Caco-2 (cell line): ENCODE measurements at places on chromosomes 5 and 9.

DNA sequence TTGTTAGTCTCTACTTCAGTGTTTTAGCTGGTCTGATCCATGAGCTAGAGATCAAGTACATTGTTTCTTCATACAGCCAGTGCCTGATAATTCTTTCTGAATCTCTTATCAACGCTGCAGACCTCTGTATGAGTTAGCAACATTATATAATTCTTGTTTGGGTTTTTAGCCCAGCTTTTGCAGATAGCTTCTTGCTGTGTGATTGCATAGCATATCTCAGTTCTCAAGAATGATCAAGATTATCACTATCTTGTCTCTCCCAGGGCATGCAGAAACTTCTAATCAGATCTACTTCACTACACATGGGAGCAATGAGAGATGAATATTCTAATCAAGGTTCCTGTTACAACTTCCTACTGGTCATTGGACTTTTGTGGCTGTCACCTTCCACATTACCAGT is 158.3 kb downstream of the FAM174A start:
- no peak for DNase-seq

GRCh38 chr9:79346350-79347020 is 225.3 kb upstream of the TLE4 start:
- DNase-seq, result no peak

DNA sequence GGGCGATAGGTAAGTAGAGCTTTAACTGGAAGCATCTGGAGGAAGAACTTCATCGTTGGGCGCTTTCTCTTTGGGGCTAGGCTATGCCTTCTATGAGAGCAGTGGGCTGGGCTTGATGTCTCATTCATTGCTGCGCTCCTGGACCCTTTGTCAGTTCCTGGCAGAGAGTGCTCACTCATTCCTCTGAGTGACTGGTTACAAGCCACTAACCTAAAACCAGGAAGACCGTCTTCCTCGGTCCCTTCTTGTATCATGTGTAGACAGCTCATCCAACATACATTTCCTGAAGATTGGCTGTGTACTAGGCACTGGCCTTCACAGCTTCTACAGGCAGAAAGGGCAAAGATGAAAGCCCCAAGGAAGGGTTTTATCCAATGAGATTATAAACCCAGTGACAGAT is 6.4 kb downstream of the SWI5 start:
- DNase-seq, result no peak

DNA sequence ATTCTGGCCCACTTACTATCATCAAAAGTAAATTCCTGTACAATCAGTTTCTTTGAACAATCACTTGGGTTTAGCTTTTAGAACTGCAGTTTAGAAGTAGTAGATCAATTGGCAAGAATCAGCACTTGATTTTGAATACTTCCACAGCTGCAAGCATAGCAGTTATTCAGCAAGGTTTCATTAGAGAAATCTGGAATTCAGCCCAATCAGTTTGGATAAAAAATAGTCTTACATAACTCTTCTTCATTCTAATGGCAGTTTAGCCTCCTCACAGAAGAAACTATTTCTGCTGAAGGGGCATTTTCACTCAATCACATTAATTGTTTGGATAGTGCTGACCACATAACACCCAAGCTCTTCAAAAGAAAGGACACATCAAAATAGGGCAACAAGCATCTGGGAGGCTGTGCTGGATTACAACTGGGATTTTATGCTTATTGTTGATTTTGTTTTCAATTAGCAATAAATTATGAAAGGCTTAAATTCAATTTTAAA is 336.2 kb upstream of the PDE4D start:
- no peak for DNase-seq

GRCh38 chr5:135998889-135999288 is 29.9 kb upstream of the TGFBI start:
- DNase-seq, result no peak

- DNase-seq, result peak; percentile 8
Observed at GRCh38 chr5:62790348-62790747, 211.7 kb downstream of the LRRC70 start.

DNA sequence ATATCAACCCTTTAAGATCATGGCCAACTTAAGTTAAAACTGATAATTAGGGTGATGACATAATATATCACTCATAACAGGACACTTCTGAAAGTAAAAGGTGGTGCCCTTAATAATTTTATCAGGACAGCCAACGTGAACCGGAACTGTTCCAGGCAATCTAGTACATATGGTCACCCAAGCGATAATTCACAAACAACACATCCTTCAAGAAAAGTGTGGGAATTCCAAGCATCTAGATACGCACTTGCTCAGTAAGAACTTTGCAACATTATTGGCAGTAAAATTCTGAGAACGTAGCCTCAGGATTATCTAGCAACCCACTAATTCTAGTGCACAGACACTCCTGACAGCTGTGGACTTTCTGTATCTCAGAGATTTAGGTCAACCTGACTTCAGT is 85.7 kb downstream of the ALDH7A1 start:
- DNase-seq, result no peak

DNA sequence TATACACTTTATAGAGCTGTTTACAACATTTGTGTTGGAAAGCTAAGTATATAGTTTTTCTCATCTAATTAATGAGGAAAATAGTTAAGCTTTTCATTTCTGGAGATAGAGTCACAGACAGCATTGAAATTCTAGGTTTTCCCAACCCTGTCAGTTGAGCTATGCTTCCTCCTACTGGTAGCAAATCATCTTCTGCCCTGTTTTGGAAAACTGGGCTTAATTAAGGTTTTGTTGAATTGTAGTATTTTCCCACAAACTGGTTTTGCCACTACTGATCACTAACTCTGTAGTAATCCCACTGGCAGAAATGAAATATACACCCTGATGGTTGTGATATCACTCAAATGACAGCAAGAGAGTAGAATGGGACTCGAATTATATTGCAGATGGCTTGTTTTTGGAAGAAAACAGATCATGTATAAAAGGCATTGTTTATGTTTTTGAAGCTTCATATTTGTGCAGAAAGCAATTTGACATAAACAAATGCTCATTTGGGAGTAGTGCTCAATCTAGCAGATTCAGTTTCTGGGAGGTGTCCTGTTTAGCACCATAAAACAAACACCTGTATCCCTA is 46.6 kb downstream of the CD180 start:
- no peak for DNase-seq

- DNase-seq, result peak; percentile 18
Observed at GRCh38 chr5:151156507-151157420, 815 bp downstream of the ANXA6 start.

- no peak for DNase-seq
Observed at GRCh38 chr5:77379558-77380061, 112.5 kb downstream of the WDR41 start.

DNA sequence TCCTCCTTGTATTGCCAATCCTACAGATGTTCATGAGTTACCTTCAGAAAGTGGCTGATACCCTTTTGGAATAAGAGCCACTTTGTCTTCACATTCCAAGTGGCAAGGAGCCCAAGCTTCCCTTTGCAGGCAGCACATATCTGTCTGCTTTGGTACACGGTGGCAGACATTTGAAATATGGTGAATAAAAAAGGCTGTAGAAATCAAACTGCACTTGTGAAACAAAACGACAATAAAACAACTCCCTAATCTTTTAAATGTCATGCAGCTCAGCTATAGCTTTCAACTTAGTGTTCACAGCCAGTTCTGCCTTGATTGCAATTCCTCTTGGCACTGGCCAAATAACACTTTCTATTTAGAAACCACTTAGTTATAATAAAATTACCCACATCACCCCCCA is 35.0 kb upstream of the DMAC1 start:
- no peak for DNase-seq

DNA sequence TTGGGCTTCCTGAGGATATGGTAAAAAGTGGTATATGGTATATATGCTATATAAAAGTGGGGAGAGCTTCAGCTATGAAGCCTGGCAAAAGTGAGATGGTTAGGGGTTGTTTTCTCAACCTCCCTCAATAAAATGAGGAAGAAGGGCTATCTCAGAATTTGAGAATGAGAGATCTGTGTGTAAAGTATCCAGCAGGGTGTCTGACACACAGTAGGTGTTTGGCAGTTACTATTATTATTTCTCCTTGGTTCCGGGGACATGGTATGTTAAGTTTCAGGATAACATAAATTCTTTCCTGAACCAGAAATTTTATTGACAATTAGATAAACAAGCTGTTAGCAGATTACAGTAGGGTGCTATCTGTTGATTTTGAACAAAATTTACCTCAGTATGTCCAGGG is 94.1 kb downstream of the DENND1A start:
- DNase-seq, result no peak

DNA sequence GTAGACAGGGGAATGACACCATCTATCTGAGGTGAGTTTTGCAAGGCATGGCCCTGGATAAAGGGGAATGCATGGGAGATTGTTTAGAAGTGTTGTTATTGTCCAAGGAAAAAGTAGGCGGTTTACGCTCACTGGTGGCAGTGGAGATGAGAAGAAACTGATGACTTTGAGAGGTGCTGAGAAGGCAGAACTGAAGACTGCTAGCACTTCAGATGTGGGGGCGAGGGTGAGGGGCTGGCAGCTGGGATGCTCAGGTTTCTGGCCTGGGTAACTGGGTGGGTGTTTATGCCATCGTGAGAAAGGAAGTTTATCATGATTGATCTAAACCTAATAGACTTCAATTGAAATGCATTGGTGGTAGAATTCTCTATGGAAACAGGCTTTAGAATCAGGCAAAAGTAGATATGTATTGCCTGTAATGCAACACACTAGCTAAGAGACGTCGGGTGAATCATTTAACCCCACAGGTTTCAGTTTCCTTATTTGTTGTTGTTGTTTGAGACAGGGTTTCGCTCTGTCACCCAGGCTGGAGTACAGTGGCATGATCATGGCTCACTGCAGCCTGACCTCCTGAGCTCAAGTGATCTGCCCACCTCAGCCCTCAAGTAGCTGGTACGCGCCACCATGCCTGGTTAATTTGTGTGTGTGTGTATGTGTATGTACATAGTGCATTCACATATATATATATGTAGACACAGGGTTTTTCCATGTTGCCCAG is 123.5 kb downstream of the SLC24A2 start:
- DNase-seq, result no peak

DNA sequence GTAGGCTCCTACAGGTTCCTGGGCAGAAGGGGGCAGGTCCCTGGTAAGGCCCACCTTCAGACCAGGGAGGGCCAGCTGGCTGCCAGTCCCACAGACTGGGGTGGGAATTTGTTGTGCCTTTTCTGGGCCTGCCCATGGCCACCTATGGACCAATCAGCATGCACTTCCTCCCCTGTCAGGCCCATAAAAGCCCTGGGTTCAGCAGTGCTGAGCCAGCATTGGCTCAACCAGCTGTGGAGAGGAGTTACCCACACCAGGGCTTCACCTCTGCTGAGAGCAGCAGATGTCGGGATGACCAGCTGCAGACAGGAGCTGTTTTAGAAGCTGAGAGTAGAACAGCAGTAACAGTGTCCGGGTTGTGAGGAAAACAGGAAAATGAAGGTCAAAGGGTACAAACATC is 373.4 kb upstream of the ACO1 start:
- DNase-seq, result no peak
